CD4-positive, alpha-beta memory T cell (primary cell): ENCODE measurements at places on chromosomes 7 and 10.
A peak's percentile ranks its signal among the peaks of the same experiment; 100 is the strongest.

DNA sequence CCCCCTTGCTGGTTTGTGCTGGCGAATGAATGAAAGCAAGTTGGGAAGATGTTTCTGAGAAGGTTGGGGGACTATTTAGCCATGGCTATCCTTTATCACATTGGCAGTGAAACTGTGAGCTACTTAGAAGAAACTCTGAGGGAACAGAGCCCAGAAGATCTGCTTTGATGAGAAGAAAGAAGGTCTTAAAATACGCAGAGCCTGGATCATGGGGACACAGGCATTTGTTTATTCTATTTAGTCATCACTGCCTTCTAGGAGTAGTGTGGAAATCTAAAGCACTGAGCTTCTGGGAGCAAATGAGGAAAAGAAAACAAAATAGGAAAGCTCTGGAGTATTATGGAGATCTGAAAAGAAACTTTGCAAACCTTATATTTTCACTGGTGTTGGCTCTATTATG lies 28.5 kb downstream of the CPED1 start:
- DNase-seq = no peak

- DNase-seq = no peak
Measured at GRCh38 chr7:130872756-130873448, 138.9 kb upstream of the KLF14 start.

- no peak for DNase-seq
Measured at GRCh38 chr10:9577746-9578145, 1439.9 kb upstream of the CELF2 start.

GRCh38 chr7:37018954-37019353 lies 294.7 kb upstream of the AOAH start:
- no peak for DNase-seq

GRCh38 chr10:93319096-93319495 lies 163.0 kb downstream of the MYOF start:
- no peak for DNase-seq

DNA sequence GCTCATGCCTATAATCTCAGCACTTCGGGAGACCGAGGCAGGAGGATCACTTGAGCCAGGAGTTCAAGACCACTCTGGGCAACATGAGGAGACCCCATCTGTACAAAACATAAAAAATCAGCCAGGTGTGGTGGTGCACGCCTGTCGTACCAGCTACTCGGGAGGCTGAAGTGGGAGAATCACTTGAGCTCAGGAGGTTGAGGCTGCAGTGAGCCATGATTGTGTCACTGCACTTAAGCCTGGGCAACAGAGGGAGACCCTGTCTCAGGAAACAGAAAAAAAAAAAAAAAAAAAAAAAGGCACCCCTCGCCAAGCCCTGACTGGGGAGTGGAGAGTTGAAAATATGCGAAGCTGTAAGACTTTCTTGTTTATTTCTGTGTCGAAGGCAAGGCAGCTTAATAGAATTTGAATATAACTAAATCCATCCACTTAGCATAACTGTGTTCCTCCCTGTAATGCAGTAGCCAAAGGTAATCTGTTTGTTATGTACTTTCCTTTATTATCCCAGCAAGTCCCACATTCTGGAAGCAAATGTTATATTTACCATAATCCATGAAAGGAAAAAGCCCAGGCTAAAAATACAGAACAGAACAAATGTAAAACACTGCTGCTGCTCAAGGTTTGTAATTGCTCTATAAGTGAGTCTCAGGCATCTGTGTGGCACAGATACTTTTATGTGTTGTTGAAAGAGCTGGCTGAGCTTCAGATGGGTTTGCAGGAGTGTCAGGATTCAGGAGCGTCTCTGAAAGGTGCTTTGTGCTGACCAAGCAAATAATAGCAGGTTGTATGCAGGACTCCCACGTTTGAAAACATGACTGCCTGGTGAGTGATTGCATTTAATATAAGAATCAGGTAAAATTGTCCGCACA lies 127.2 kb downstream of the CELF2 start:
- no peak for DNase-seq

- no peak for DNase-seq
Measured at GRCh38 chr7:100555701-100556100, 16.7 kb downstream of the AGFG2 start.

DNA sequence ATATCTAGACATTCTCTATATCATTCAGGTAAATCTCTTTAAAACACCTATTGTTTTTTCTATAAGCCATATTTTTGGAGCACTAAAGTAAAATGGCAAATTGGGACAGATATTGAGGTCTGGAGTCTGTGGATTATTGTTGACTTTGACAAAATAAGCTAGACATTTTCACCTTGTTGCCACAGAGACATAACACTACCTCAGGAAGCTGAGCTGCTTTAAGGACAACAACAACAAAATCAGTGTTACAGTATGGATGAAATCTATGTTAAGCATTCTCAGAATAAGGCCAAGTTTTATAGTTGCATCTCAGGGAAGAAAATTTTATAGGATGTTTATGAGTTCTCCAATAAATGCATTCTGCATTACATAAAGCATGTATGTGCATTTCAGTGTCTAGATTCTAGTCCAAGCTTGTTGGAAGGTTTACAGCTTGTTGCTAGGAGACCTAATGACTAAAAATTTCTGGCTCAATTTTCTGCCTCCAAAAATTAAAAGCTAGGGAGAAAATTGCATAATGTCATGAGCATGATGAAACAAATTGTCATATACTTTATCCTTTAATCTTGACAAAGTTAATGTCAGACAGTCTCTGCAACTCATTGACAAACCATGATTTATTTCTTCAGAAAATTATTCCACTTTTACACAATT lies 18.3 kb downstream of the LIPM start:
- DNase-seq = no peak

- DNase-seq = no peak
Measured at GRCh38 chr7:84294847-84295455, 100.4 kb upstream of the SEMA3A start.

- no peak for DNase-seq
Measured at GRCh38 chr10:112735041-112735695, 214.9 kb upstream of the TCF7L2 start.

- DNase-seq = no peak
Measured at GRCh38 chr7:157347217-157347904, 10.6 kb downstream of the DNAJB6 start.

GRCh38 chr10:61187601-61188000 lies 243.6 kb upstream of the RHOBTB1 start:
- DNase-seq = no peak

DNA sequence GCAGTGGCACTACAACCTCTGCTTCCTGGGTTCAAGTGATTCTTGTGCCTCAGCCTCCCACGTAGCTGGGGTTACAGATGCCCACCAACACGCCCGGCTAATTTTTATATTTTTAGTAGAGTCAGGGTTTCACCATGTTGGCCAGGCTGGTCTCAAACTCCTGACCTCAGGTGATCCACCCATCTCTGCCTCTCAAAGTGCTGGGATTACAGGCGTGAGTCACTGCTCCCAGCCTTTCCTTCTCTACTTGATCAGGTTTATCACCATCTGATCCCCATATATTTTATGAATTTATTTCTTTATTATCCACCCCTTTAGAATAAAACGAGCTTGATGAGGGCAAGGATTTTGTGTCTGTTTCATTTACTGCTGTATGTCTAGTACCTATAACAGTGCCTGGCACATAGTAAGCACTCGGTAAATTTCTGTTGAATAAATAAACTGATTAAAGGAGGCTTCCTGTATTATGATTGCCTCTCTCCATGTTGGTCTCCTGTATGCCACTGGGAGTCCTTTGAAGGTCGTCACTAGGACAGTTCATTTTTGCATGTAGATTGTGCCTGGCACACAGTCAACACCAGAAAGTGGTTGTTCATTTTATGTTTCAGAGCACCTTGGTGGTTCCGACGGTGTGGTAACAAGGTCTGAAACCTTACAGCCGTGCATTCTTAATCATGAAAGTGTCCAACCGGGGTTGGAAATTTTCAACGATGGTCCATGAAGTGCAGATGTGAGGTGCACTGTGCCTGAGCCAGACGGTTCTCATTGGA lies 9.6 kb upstream of the EIF3A start:
- peak; percentile 80 for DNase-seq

DNA sequence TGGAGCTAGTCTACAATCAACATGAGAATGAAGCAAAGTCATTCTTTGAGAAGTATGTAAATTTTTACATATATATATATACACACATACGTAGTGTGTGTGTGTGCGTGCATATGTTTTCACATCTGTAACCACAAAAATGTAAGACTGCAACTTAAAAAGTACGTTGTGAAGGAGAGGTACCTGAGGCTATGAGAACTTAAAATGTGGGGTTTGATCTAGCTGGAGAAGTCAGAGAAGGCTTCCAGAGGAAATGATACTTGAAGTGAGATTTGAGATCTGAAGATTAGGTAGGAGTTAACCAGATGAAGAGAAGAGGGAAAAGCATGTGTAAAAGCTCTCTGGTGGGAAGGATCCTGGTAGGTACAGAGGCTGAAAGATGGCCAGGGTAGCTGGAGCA lies 5.8 kb downstream of the TAF5 start:
- DNase-seq = no peak

GRCh38 chr7:22113041-22113440 lies 167.3 kb upstream of the CDCA7L start:
- DNase-seq = no peak

- no peak for DNase-seq
Measured at GRCh38 chr7:107564553-107565298, 955 bp downstream of the DUS4L start.

- DNase-seq = no peak
Measured at GRCh38 chr7:128071801-128072200, 40.6 kb upstream of the LRRC4 start.

DNA sequence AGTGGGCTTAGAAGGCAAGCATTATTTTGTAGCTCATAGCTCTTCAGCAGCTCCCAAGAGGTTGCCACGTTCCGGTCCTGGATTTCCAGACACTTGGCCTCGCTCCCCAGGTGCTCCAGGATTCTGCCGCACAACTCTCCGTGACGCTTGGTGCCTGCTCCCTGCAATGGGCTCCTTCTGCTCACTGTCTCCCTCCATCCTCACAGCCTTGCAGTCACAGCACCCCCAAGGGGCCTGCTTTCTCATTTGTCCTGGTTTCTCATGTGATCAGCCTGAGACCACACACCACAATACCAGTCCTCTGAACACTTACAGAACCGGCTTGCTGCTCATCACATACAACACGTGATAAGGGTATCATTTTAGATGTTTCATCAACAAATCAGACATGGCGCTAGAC lies 9.8 kb downstream of the IGFBP3 start:
- no peak for DNase-seq

GRCh38 chr7:155371884-155372781 lies 74.5 kb downstream of the INSIG1 start:
- no peak for DNase-seq

DNA sequence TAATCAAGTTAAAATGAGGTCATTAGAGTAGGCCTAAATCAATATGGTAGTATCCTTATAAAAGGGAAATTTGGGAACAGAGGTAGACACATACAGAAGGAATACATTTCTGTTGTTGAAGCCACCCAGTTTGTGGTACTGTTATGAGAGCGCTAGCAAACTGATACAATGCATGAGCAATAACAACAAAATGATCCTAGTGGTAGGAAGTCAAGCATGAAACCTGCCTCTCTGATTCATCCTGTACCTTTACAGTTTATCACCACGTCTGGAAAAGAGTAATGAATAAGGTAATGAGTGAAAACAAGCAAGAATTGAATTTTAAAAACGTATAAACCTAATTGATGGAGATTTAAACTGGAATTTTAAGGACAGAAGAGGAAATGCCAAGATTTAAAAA lies 217.2 kb downstream of the PCLO start:
- DNase-seq = no peak

- no peak for DNase-seq
Measured at GRCh38 chr10:66521506-66521905, 404.3 kb upstream of the LRRTM3 start.

GRCh38 chr7:117188376-117188775 lies 134.5 kb downstream of the WNT2 start:
- no peak for DNase-seq

DNA sequence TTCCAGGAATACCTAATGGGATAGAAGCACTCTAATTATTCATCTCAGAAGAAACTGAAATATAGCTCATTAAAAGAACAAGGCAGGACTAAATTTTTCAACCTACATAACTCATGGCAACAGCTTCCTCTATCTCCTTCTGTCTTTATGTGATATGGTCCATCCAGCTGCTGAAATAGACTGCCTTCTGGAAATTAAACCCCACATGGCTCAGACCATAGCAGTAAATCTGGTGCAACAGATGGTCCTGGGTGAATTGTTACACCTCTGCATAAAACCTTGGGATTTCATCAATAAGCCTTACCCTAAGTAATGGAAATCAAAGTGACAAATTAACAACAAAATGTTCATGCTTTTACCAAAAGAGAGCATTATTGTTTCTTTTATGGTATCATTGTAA lies 205.6 kb upstream of the CSTF2T start:
- DNase-seq = no peak

GRCh38 chr7:122507591-122507990 lies 191.3 kb downstream of the RNF133 start:
- no peak for DNase-seq

DNA sequence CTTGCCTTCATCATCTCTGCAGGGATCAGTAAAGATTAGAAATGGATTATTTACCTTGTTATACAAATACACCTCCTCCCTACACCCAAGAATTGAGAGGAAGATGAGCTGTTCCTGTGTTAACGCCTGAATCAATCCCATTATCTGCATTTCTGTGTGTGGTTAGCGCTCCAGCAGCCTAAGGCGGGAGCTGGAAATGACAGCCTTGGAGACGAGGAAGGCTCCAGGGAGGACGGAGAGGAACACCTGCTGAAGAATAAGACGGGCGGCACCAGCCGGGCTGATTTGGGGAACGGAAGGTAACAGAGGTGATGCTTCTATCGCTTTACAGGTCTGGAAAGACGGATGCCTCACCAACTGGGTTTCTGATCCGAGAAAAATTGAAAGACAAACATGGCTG lies 34.2 kb upstream of the DDC start:
- no peak for DNase-seq

DNA sequence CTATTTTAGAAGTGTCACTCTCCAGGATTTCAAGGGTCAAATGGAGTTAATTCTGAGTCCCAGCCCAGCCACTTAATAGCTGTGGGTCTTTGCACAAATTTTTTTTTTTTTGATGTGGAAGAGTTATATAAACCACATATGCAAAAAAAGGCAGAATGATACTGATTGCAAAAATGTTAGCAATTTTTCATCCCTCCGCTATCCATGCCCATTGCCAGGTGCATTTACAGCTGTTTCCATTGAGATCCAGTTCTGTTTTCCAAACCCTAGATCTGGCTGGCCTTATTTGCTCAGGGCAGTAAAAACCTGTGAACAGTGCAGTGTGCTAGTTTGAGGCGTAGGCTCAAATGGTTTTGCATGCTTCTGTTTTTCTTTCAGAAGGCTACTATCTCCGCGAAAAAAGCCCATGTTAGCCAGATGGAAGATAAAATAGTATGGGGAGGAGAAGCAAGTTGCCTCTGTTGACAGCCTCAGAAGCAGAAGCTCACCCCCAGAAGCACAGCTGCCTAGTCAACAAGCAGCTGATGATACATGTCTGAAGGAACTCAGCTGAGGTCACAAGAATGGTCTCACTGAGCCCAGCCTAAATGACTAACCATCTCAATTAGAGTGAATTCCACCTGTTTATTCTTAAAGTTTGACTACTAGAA lies 997 bp upstream of the ZNF138 start:
- DNase-seq = no peak

DNA sequence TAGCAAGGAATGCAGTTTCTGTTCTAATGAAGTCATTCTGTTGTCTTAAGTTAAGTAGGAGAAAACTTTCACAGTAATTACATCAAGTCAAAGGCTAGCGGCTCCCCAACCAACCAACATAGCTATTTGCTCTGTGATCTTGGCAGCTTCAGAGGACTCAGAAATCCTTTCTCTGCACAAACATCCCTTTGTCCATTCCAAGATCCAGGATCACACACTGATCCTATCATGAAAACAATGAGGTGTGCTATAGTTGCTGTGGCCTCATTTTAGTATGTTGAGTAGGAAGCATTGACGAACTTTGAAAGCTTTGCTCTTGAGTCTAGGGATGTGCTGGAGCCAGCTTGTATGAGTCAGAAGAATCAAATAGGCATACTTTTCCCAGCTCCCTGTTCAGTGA lies 218.2 kb upstream of the PRSS58 start:
- no peak for DNase-seq
